GM13977 (cell line): ENCODE measurements at places on chromosomes 11 and 22.

- no peak for DNase-seq
Measured at GRCh38 chr11:128832121-128832497, 35.0 kb downstream of the KCNJ1 start.

GRCh38 chr22:25350551-25350971 is 131.1 kb downstream of the CRYBB2 start:
- DNase-seq, result no peak

DNA sequence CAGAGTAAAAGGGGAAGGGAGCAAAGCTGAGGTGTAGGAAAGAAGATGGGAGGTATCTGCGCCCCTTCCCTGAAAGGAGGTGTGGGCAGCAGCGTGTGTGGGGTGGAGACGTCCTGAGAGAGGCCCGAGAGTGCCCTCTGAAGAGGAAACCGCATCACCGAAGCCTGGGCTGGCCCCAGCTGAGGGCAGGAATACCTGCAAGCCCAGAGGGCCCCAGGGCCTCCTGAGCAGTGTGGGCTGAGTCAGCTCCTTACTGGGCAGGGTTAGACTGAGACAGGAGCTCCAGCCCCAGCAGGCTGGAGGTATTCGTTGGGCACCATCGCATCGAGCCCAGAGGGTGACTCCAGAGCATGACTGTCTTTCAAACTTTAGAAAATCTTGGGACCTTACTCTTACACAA is 534.0 kb upstream of the B3GAT1 start:
- no peak for DNase-seq

DNA sequence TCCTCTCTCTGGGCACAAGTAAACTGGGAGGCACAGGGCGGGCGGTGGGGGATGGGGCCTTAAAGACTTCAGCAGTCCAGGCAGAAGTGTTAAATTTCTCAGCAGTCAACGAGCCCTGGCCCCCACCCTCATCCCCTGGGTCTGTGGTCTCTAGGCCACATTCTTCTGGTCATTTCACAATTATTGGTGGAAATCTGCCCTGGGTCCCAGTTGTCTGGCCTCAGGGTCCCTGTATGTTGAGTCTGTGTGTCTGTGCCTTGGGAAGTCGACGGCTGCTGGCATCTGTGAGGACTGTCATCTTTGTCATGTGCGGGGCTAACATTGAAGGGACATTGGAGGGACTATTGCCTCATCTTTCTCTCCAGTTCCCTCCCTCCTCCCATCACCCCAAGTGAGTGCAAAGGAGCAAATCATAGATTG is 1.7 kb downstream of the TSPAN18 start:
- no peak for DNase-seq

GRCh38 chr22:42080287-42080686 is 787 bp downstream of the SMDT1 start:
- DNase-seq, result no peak

DNA sequence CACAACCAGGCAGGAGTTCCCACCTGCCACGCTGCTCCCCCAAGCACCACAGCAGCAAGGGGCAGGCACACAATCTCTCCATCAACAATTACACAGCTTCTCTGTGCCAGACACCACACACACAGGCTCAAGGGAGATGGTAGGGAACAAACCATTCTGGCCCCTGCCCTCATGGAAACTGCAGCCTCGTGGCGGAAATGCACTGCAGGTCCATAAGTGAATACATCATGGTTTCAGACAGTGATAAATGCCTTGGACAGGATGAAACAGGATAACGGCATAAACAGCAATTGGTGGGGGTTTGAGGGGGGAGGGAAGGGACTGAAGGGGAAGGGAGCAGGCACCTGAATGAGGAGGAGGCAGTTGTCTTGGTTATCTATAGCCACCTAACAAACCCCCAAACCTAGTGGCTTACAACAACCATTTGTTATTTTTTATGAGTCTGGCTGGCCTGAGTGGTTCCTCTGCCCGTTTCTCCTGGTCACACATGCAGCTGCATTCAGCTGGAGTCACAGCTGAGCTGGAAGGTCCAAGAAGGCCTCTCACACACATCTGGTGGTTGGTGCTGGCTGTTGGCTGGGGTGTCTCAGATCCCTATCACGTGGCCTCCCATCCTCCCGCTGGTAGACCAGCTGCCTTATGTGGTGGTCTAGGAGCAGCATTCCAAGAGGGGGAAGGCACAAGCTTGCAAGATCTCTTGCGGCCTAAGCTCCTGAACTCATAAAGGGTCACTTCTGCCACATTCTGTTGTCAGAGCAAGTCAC is 15.0 kb upstream of the YWHAH start:
- DNase-seq, result no peak

GRCh38 chr11:115170133-115170815 is 333.9 kb downstream of the CADM1 start:
- DNase-seq, result peak; percentile 35

- DNase-seq, result no peak
Measured at GRCh38 chr22:18064636-18065035, 13.2 kb upstream of the PEX26 start.

DNA sequence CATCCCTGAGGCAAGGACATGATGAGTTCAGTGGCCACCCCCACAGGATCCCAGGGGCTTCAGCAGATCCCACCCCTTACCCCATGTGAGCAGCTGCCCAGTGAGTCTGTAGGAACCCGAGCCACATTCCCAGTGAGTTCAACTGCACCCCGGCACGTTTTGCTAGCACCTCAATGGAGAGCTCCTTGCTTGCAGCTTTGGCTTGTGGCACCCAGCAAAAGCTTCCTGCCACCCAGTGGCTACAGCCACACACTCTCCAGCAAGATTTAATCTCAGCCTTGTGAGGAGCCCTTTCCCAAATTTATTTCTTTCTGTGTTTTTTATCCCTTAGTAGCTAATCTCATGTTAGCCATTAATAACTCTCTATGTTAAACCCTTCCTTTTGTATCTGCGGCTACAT is 4.0 kb downstream of the SAA1 start:
- DNase-seq, result no peak

GRCh38 chr22:49780698-49781288 is 46.9 kb downstream of the BRD1 start:
- DNase-seq, result no peak

GRCh38 chr22:27461470-27461869 is 340.1 kb downstream of the MN1 start:
- no peak for DNase-seq

DNA sequence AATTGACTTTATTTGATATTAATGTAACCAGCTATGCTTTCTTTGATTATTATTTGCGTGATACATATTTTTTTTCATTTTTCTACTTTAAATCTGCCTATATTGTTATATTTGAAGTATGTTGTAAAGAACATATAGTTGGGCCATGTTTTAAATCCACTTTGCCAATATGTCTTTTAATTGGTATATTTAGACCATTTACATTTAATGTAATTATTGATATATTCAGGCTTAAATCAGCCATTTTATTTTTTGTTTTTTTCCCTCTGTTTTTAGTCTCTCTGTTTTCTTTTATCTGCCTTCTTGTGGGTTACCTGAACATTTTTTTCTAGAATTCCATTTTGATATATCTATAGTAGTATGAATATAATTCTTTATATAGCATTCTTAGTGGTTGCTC is 55.9 kb downstream of the ADAMTS15 start:
- no peak for DNase-seq

GRCh38 chr11:114166362-114166761 is 106.9 kb downstream of the ZBTB16 start:
- no peak for DNase-seq

GRCh38 chr11:94838027-94838731 is 70.0 kb downstream of the AMOTL1 start:
- DNase-seq, result no peak

GRCh38 chr11:103380031-103380430 is 270.8 kb downstream of the DYNC2H1 start:
- no peak for DNase-seq

- no peak for DNase-seq
Measured at GRCh38 chr11:13782390-13783075, 114.1 kb downstream of the FAR1 start.

GRCh38 chr11:7520981-7521487 is 7.2 kb downstream of the PPFIBP2 start:
- peak; percentile 64 for DNase-seq

DNA sequence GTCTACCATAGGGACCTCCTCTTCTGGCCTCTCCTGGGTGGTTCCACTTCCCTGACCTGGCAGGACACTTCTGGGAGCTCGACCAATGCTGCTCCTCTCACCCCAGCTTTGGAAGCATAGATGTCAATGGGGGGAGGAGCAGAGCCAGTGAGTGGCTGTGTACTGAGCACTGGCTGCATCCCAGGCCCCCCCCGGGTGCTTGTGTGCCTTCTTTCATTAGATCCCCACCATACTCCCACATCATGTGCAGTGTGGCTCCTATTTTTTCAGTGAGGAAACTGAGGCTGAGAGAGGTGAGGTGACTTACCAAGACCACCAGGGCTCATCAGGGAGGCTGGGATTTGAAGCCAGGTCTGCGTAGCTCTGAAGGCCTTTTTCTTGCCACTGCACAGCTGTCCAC is 44.3 kb downstream of the LRRC32 start:
- no peak for DNase-seq

GRCh38 chr11:66996609-66997273 is 21.6 kb downstream of the C11orf86 start:
- no peak for DNase-seq

GRCh38 chr11:3000032-3000961 is 8.2 kb upstream of the NAP1L4 start:
- no peak for DNase-seq

DNA sequence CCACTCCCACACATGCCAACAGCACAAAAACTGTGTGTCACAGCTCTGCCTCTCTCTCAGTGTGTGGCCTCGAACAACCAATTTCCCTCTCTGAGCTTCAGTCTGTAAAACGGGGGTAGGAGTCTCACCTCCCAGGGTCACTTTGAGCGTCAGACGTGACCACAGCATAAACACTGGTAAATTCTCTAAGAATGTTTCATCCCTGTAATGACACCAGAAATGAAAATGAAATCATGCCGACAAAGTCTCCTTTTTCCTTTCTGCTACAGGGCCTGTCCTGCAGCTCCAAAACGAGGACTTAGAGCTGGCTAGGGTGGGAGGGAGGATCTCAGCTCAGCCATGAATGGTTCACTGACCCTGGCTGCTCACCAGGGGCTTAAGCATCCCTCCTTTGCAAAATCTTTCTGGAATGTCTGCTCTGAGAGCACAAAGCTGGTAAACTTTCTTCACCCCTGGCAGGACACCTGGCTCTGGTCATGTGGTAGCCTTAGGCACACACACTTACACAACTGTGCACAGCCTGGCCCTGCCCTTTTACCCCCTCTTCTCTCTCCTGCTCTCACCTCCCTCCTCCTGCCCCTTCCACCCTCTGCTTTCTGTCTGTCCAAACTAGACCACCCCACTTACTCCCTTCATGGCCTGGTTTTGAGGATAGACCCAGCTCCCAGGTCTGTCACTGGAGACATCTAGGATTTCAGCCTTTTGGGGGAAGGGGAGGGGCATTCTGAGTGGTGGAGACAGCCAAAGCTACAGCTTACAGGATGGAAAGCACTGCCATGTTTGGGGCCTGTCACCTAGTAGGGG is 12.3 kb upstream of the TSKU start:
- no peak for DNase-seq

DNA sequence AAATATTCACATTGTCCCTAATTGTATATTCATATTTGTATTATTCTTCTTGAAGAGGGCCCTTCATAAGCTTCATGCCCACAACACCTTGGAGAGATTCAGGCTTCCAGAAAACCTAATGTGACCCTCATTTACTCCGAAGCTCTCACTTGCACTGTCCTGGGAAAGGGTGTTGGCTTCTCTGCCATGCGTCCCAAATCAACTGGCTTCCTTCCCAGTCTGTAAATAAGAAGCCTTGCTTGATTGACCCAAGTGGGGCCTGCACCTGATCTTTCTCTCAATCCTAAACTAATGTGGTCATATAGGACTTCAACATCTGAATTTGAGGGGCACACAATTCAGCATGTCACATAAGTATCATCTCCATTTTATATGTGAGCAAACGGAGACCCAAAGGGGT is 40.5 kb upstream of the ZBTB16 start:
- no peak for DNase-seq

GRCh38 chr22:25130462-25130861 is 69.2 kb upstream of the CRYBB3 start:
- DNase-seq, result no peak

- no peak for DNase-seq
Measured at GRCh38 chr11:10584071-10584501, 15.6 kb upstream of the LYVE1 start.

DNA sequence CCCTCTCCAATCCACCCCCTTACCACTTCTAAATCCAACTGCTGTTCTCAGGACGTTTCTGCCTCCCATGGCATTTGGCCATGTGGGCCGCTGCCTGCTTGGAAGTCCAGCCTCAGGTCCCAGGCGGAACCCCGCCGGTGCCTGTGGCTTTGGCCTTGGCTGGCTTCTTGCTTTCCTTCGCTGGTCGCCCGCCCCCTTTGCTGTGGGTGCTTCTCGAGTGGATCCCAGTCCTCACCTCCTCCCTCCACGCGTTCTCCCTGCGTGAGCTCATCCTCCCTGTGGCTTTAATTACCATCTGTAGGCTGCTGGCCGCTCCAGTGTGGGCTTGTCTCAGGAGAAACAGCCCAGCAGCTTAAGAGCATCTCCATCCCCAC is 111.7 kb downstream of the NECTIN1 start:
- DNase-seq, result no peak

GRCh38 chr22:40512426-40513136 is 123.9 kb downstream of the MRTFA start:
- no peak for DNase-seq

DNA sequence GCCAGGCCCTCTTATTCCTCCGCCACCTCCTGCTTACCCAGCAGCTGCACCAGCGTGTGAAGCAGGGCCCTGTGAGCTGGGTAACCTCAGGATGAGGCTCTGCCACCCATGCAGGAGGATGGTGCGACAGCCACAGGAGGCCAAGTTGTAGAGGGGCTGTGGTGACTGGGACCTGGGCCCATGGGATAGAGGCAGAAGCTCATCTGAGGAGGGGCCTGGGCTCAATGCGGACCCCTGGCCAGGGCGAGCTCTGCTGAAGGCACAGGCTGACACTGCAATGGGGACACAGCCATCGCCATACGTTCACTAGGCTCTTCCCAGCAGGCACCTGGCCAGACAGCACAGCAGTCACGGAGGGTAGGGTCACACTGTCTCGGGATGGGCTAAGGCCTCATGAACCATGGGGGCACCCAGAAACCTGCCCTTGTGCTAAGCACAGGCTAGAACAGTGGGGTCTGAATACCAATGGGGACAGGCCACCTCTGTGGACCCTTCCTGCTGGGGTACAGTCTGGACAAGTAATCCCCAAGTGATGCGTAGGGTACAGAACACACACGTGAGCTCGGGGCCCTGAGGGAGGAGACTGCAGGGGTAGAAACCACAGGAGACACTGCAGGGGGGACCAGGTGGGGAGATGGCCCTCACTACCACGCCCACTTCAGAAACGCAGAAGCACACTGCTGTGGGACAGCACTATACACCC is 35.3 kb downstream of the GNB1L start:
- DNase-seq, result no peak
